ENCODE measurements at places on chromosomes 4 and X. TPM values are rescaled to one million over a fixed set of nuclear protein-coding genes. Genes with fewer than 3 reads are reported as not detected.

DNA sequence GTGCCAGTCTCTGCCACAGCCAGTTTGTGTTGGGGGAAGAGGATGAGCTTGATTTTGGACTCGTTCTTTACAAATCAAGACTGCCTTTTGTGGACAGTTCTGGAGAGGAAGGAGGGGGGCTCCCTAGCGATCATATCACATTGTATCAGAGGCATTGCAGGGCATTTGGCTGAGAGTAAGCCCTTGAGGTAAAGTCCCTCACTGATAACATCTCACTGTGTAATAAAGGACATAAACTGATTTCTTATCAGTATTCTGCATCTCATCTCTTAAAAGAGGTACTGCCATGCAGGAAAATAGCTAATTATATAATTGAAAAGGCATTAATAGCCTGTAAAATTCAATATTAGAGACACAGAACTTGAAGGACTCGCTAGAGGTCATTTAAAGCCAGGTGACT is 6.1 kb upstream of the IGFBP7 start:
- H3K27me3 ChIP-seq: no peaks in the 10 kb centered on the region
- DNase-seq: no peak
- no peak overlapping the region for H3K4me3 ChIP-seq
- H3K36me3 ChIP-seq: no peaks in the 10 kb centered on the region
- H3K27ac ChIP-seq: no peak overlapping the region

- no peaks in the 10 kb centered on the region for H3K4me1 ChIP-seq
- H3K27me3 ChIP-seq: peaks cover 4% of the 10 kb centered on the region
- DNase-seq: no peak
- no peaks in the 10 kb centered on the region for H3K36me3 ChIP-seq
Measured at GRCh38 chr4:7389101-7389701, 45.5 kb downstream of the PSAPL1 start.

- no peaks in the 10 kb centered on the region for H3K27me3 ChIP-seq
- no peaks in the 10 kb centered on the region for H3K36me3 ChIP-seq
- peak overlapping the region; percentile 87 for H3K27ac ChIP-seq
- H3K4me3 ChIP-seq: peak overlapping the region; percentile 76
- H3K4me1 ChIP-seq: peaks cover 30% of the 10 kb centered on the region
- DNase-seq: peak; percentile 89
Measured at GRCh38 chr4:2794486-2795299, 1.8 kb downstream of the SH3BP2 start.

The TLR8 gene
- not detected for total RNA-seq

DNA sequence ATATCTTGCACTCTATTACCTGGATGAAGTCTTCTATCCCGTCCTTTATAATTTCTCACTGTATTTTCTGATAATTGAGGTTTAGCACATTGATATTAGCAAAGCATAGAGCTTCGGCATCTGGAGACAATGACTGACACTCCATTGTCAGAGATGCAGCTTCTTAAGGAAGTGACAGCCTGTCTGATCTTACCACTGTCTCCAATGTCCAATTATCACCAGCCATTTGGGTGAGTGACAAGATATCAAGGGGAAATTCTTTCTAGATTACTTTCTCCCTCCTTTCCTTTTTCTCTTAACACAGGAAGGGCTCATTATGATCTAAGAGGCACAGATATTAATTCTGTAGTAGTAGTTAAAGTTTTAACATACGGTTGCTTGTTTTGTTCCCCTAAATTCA is 86.4 kb downstream of the LDB2 start:
- H3K36me3 ChIP-seq: 0 out of 2 replicates have a peak, but pooled peaks cover 6% of the 10 kb centered on the region
- no peaks in the 10 kb centered on the region for H3K4me1 ChIP-seq
- no peak overlapping the region for H3K27ac ChIP-seq
- H3K4me3 ChIP-seq: no peak overlapping the region

DNA sequence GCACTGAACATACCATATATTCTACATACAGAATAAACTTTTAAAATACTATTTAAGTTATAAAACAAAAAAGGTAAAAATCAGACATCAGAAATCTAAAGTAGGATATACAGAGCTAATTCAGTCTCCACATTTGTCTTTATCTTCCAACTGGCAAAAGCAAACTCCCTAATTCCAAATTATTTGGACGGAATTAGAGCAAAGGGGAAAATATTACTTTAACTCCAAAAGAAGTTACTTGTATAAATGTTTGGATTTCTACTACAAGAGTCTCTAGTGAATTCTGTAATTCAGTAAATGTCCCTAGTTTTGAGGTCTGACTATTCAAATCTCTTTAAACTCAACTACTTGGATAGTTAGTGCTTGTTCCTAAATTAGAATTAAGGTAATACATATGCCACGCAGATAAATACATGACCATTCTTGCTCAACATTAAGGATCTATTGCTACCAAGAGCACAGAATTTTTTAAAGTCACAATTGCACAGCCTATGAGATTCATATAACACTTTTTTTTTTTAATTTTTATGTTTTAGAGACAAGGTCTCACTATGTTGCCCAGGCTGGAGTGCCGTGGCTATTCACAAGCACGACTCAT is 7.3 kb downstream of the ZNF280C start:
- DNase-seq: no peak
- no peak overlapping the region for H3K4me3 ChIP-seq
- H3K36me3 ChIP-seq: no peaks in the 10 kb centered on the region
- no peak overlapping the region for H3K27ac ChIP-seq
- H3K4me1 ChIP-seq: no peaks in the 10 kb centered on the region

- no peak for DNase-seq
- H3K4me3 ChIP-seq: no peak overlapping the region
- H3K27ac ChIP-seq: no peak overlapping the region
- no peaks in the 10 kb centered on the region for H3K36me3 ChIP-seq
- peaks cover 9% of the 10 kb centered on the region for H3K4me1 ChIP-seq
Measured at GRCh38 chrX:132624466-132624865, 135.6 kb upstream of the MBNL3 start.

DNA sequence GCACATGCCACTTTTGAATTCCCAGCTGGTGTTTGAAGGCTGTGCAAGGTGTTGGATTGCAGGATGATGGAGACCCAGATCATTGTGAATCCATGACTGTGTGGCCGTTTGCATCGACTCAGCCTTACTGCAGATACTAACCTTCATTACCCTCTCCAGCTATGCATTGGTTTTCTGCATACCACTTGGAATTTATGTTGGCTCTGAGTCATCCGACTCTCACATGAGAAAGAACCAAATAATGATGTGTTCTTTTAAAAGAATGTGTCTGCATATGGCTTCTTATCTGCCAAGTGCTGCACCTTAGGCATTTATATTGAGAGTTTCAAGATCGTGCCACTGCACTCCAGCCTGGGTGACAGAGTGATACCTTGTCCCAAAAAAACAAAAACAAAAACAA is 106.7 kb upstream of the PRKX start:
- no peaks in the 10 kb centered on the region for H3K36me3 ChIP-seq
- H3K27ac ChIP-seq: peak overlapping the region; percentile 59
- H3K27me3 ChIP-seq: no peaks in the 10 kb centered on the region
- DNase-seq: peak; percentile 78
- peaks cover 14% of the 10 kb centered on the region for H3K4me1 ChIP-seq
- H3K4me3 ChIP-seq: no peak overlapping the region
